ENCODE measurements at places on chromosomes 5 and 9. TPM values are rescaled to one million over a fixed set of nuclear protein-coding genes. Genes with fewer than 3 reads are reported as not detected.

DNA sequence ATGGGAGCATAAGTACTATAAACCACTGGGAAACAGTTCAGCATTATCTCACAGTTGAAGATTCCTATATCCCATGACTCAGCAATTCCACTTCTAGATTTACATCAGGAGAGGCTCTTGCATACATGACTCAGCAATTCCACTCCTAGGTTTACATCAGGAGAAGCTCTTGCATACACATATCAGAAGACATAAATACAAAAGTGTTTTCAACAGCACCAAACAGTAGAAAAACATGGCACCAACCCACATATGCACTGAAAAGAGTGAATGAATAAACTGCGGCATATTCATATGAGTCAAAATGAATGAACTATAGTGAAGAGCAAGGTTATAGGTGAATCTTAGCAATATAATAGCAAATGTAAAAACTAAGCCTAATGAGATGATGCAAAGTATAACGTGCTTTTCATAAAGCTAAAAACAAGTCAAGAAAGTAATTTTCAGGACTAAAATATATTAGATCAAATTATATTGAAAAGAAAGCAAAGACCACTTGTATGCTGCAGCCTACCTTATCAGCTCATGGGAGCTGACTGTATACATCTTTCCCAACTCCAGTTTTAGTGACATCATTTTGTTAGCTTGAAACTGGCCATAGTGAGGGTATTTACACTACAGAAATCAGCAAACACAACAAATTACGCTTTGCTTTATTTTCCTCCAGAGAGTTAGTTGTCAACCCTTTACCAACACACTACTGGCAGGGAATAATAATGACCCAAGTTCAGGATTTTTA, 95.8 kb downstream of the ANKRD18B start:
- peak; percentile 37 for DNase-seq

- peak; percentile 85 for DNase-seq
Measured at GRCh38 chr5:170491479-170491878, 12.3 kb upstream of the KCNIP1 start.

DNA sequence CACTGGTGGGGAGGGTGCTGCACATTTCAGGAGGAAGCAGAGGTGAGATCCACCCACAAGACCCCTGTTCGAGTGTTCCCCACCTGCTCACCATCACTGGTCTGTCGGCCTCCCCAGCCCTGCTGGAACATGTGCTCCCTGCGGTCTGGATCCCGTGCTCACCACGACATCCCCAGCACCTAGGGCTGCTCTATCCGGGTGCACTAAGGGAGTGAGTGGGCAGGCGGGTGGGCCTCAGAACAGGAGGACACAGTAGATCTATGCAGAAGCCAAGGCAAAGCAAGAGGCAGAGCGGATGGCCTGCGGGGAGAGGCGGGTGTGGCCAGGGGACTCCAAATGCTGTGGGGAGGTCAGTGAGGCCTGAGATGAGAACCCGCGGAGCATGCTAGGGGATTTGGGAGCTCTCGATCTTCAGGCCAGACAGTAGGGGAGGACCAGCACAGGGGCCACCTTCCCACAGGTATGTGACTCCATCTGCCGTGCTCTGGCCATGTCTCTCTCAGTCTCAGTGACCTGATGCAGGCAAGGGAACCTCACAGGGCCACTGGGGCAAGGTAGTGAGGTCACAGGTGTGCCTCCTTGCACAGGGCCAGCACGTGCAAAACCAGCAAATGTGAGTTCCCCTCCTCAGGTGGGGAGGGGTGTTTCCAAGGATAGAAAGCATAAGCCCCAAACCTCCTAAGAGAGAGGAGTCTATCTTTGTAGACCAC, 134.2 kb downstream of the ZNF354C start:
- no peak for DNase-seq

C9 gene
- total RNA-seq: 0.05 TPM

- DNase-seq: no peak
Measured at GRCh38 chr5:180121826-180122413, 50.4 kb upstream of the RNF130 start.

GRCh38 chr5:32975656-32976375, 264.7 kb downstream of the NPR3 start:
- no peak for DNase-seq

PFN3 gene
- total RNA-seq: not detected

- no peak for DNase-seq
Measured at GRCh38 chr5:59887274-59887673, 6.3 kb downstream of the PDE4D start.

NR4A3 gene
- 37.7 TPM for total RNA-seq

ADAMTS12 gene
- total RNA-seq: not detected

DNA sequence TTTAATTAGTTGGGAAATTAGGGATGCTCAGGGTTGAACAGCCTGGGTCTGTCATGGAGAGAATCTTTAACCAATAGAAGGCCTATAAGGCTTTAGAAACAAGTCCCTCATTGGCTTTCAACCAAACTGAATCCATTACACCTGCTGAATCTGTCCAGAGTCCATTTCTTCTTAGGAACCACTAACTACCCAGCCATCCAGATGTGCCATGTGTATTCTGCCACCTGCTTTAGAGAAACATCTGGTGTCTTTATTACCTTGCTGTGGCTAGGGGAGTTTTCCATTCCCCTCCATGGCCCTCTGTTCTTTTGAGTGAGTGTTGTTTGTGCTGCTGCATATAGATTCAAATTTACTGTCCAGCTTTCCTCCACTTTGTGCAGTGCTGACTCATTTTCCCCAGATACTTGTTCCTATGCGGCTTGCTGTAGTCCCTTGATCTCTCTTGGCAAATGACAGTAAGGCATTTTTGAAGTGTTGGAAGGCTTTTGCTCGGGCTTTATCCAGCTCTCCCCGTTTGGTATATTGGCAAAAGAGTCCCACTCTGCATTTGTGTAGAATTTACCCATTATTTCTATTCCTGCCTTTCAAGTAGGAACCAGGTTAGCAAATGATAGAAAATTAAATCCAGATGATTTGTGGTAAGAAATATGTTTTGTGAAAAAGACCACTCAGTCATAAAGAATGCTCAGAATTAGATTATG, 54.6 kb downstream of the NLN start:
- DNase-seq: no peak

- no peak for DNase-seq
Measured at GRCh38 chr9:132989414-132989996, 11.0 kb downstream of the GFI1B start.

GRCh38 chr5:74199005-74199404, 441.5 kb downstream of the ENC1 start:
- no peak for DNase-seq

NXNL2 gene
- not detected for total RNA-seq

GRCh38 chr9:77896938-77897667, 134.5 kb downstream of the GNAQ start:
- no peak for DNase-seq

DNA sequence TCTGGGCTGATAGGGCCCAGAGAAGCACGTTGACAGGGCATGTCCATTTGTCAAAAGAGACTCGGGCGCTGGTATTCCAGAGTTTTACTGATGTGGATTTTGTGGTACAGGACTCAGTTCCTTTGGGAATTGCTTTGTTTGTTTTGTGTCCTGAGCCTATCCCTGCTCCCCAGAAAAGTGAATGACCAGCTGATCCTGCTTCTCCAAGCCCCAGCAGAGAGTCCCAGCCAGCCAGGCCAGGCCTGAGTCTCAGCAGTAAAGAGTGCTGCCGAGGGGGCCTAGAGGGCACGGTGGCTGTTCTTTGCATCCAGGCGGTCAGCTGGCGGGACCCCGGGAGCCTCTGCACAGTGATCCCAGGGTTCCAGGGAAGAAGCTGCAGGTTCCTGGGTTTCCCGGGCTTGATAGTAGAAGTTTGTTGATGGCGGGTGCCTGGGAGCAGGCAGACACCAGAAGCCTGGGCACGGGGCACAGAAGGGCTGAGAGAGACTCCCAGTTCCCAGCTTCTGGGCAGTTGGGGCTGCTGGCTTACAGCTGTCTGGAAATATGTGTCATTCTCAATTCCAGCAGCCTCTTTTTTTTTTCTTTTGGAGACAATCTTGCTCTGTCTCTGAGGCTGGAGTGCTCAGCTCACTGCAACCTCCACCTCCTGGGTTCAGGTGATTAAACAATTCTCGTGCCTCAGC, 8.7 kb downstream of the PRDM12 start:
- no peak for DNase-seq

All from SK-MEL-5 (cell line).